Activated CD4-positive, alpha-beta T cell treated with anti-CD3 and anti-CD28 coated beads, Interleukin-2, amount 50 U/mL, for 48 hours (primary cell): ENCODE measurements at places on chromosomes 1 and 21.

DNA sequence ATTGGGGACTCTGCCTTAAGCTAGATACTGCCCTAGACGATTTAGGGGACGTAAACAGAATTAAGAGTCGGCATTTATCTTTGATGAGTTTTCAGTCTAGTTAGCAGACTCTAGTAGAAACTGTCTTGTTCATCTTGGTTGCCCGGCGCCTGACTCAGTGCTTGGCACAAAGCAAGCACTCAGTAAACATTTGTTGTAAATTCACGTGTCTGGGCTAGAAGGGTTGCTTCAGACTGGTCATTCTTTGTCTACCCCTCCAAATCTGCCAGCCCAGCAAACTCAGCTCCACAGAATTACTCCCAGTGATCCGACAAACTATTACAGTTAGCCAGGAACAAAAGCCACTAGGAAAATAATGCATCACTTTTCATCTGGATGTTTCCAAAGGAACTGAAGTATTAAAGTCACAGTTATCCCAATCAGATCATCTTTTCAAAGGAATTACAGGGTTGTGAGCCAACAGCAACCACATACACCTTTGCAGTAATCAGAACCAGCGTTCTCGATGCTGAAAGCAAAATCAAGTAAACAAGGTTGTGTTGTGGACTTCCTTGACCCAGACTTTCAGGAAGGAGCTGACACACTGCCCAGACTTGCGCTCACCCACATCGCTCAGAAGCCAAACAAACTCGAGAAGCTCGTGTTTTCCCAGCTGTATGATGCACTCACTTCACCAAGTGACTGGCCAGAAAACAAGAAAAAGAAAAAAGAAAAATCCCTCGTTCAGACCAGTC, 66.5 kb upstream of the GADD45A start:
- DNase-seq = no peak

DNA sequence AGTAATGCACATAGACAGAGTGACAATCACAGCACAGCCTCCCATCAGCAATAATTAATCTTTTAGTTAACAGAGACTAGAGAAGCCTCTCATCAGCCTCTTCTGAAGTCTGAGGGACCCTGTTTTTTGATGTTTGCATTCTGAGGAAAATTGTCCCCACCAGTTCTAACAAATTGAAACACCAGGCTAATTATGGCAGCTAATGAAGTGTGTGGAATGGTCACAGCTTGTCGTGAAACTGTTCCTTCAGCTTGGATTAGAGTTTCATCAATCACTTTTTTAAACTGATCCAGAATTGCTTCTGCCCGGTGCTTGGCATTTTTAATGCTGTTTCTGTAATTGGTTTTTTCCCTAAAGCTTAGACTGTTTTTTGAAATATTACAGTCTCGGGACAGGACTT, 208.0 kb downstream of the SPATA17 start:
- DNase-seq = no peak

- peak; percentile 77 for DNase-seq
Observed at GRCh38 chr1:208132287-208132882, 111.8 kb downstream of the PLXNA2 start.

DNA sequence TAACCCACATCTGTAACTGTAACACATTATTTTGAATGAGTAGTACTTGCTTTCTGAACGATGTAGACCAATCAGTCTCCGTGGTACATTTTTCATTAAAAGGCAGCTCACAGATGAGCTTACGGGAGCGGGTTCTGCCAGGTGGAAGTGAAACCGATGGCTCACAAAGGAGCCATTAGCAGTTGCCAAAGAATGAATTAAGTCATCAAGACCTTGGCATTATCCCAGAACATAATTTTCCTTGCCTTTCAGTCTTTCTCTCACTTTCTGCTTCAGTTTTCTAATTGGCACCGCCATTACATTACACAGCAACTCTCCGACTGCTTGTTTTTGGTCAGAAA, 33.5 kb upstream of the UTS2 start:
- DNase-seq = no peak

DNA sequence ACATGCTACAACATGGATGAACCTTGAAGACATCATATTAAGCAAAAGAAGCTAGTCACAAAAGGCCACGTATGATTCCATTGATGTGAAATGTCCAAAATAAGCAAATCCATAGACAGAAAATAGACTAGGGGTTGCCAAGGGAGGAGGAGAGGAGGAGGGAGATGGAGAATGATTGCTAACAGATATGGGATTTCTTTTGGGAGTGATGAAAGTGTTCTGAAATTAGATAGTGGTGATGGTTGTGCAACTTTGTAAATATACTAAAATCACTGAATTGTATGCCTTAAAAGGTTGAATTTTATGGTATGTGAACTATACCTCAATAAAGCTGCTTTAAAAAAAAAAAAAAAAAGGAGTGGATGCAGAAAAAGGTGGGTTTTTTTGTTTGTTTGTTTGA, 7.6 kb downstream of the CLSTN1 start:
- DNase-seq = no peak
